CD4-positive, alpha-beta T cell treated with Interferon gamma for 1 hour (primary cell): ENCODE measurements at places on chromosomes 16 and 17.
A peak's percentile ranks its signal among the peaks of the same experiment; 100 is the strongest.

DNA sequence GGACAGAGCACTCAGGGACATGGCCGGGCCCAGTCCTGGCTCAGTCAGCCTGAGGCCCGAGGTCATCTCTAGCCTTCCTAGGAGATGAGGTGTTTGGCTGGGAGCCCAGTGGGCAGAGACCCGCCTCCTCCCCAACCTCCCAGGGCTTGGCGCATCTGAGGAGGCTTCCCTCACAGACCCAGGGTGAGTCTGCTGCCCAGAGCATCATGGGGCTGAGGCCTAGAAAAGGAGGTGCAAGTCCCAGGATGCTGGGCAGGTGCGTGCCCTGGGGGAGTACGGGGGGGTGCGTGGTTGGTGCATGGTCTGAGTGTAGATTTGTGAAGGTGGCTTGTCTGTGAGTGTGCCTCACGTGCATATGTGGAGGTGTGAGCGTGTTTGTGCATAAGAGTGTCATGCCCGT, 4.7 kb downstream of the PDE6G start:
- DNase-seq, result no peak

DNA sequence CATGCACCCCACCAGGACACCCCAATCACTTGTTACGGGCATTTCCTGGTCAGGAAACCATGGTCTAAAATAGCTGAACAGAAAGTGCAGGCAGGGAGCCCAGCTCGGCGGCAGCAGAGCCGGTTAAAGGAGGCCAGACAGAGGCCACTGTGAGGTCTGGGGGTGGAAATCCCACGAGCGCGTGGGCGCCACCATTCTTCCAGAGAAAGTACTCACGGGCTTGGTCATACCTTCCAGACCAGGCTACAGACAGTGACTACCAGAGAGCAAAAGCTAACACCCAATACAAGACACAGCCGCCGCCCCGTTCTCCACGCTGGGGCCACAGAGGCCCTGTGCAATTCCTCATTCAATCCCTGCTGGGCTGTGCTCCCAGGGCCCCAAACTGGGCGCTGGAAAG, 11.9 kb downstream of the CEP131 start:
- no peak for DNase-seq

- no peak for DNase-seq
These were observed 15.9 kb downstream of the GNPTG start for GRCh38 chr16:1367486-1368174.

DNA sequence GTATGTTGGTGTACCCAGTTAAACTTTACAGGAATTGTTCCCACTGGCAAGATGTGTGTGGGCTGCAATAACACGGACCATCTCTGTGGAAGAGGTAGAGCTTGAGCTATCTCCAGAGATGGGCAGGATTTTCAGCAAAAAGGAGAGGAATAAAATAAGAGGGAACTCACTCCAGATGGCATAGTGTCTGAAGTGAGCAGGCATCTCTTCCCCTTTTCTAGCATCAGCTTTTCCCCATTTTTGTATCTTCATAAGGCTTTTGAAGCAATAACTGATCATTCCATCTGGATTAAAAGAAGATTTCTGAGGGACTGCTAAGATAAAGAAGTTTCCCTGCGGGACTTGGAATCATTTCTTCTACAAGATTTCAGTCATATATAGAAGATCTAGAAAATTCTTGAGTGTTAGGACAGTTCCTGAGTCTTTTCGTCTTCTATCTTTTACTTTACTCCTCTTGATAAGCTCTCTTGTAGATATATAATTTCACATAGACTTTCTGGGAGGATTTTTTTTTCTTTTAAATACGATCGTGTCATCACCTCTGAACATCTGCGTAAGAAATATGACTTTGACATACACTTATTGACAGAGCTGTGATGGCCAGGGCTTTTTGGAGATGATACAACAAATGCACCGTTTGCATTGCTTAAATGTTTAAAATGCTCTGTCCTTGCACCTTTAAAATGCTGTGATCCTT, 2.1 kb downstream of the CPD start:
- DNase-seq, result no peak

- no peak for DNase-seq
These were observed 12.3 kb upstream of the EFCAB13 start for GRCh38 chr17:47311420-47311819.

- DNase-seq, result no peak
These were observed 50.2 kb downstream of the WSB1 start for GRCh38 chr17:27343977-27344607.

GRCh38 chr16:57536306-57537193, at the start of gene CCDC102A:
Gene CCDC102A, minus strand, starts transcription at chr16:57536571. Its CDS starts 7,394 bp downstream, at chr16:57529177.
- peak; percentile 52 for DNase-seq

- peak; percentile 56 for DNase-seq
These were observed 9.4 kb downstream of the CETP start for GRCh38 chr16:56970934-56971767.

GRCh38 chr16:75922250-75922649, 196.0 kb upstream of the CPHXL start:
- DNase-seq, result no peak
